Stimulated activated CD8-positive, alpha-beta memory T cell treated with anti-CD3 and anti-CD28 coated beads, Interleukin-4, amount 100 ng/mL, for 1 hour (primary cell): ENCODE measurements at places on chromosomes 7 and 10.

- DNase-seq, result no peak
These were observed 299.8 kb downstream of the HGF start for GRCh38 chr7:81469869-81470723.

GRCh38 chr10:49622426-49623425 is 8.9 kb downstream of the CHAT start:
- DNase-seq, result no peak

DNA sequence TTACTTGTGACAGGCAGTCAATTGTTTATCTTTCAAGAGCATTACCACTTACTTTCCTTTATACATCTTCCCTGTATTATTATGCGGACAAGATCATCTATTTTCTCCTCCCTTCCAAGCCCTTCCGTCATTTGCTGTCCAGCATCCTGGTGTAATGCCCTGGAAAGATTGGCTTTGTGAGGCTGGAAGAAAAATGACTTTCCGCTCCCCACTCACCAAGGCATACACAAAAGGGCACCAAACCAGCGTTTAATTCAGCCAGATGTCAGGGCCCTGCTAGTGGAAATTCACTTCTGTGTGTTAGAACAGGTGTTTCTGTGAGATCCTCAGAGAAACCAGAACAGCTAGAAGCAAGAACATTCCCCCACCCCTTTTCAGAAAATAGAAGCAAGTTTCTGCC is 128.1 kb upstream of the NANOS1 start:
- DNase-seq, result no peak

DNA sequence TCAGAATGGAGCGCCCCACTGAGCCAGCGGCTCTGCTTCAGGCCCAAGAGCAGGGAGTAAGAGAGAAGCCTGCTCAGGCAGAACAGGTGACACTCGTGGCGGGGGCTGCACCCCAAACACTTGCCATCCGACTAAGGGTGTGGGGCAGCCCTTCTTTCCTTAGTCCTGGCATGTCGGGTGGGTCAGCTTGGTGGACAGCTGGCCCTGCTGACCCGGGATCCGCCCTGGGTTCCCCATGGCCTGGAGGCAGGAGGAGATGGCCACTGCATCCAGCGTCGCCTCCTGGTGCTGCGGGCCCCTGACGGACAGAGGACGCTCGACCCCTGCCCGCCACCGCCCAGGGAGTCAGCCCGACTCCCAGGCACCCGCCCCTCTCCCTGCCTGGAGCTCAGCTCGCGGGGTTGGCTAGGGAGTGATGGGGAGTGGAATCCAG is 1.2 kb upstream of the PAOX start:
- no peak for DNase-seq

DNA sequence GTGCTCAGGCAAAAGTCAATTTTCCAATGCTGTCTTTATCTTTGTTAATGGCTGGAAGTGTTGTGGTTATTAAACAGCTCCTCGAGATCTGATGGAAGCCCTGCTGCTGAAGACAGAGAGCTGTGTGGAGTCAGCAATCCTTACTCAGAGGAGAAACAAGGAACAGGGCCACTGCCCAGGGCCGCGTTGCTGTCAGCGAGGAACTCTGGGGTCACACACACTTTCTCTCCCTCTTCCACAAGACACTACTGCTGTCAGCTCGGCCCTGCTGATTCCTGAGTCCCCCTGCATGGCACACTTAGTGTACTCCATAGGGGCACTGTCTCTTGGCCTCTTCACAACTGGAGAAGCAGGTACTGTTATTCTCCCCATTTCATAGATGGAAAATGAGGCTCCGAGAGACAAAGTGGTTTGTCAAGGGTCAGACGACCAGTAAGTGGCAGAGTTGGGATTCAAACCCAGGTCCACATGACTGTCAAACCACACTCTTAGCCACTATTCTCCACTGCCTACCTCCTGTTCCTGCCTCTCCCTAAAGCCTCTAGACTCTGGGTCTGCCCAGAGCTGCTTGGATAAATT is 29.3 kb upstream of the PDCD4 start:
- no peak for DNase-seq

- DNase-seq, result no peak
These were observed 108.7 kb downstream of the TYW1 start for GRCh38 chr7:67105377-67105776.
